AG04449 (cell line): ENCODE measurements at places on chromosomes 2 and 18.
A peak's percentile ranks its signal among the peaks of the same experiment; 100 is the strongest.

DNA sequence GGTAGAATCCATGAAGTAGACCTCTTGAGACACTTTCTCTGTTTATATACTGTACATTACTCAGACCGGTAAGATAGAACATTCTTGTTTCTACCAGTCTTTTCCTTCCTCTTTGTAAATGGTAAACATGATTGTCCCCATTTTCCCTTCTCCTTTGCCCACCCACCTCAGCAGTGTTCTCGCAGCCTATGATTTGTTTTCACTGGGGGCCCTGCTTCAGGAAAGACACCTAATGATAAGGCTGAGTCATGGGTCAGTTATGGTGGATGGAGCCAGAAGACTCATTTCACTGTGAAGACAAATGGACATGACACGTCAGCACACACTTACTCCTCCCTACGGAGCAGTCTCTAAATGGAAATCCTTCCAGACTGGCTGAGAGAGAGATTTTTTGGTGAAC lies 23.7 kb downstream of the CENPO start:
- DNase-seq: peak; percentile 67

DNA sequence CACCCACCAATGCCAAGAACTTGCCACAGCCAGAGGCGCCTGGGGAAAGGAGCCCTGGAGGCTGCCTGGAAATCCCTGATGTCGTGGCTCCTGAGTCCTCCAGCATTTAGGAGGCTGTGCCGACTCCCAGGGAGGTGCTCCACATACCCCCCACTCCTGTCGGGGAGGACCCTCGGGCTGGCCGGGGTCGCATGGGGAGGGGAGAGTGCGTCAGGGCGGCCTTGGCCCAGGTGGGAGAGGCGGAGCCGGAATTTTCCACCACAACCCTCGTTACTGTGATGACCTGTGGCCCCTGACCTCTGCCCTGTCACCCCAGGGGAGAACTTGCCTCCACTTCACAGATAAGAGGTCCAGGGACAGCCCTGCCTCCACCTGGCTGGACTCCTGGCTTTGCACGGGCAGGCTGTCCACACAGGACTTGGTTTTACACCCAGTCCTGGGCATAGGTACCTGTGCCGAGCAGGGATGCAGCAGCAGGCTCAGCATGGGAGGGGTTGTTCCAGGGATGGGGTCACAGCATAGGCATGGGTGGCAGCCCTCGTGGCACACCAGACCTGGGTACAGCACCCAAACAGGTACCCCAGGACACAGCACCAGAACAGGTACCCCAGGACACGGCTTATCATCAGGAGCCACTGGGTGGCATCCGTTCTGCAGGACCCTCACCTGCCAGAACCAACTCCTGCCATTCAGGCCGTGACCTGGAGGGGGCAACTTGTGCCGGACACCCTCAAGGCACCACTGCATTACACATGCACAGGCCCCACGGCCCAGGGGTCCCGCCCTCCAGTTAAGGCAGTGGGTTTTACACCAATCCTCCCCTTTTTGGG lies 12.3 kb upstream of the AGXT start:
- DNase-seq: no peak

GRCh38 chr2:228082571-228082970 lies 98.9 kb downstream of the SPHKAP start:
- no peak for DNase-seq

DNA sequence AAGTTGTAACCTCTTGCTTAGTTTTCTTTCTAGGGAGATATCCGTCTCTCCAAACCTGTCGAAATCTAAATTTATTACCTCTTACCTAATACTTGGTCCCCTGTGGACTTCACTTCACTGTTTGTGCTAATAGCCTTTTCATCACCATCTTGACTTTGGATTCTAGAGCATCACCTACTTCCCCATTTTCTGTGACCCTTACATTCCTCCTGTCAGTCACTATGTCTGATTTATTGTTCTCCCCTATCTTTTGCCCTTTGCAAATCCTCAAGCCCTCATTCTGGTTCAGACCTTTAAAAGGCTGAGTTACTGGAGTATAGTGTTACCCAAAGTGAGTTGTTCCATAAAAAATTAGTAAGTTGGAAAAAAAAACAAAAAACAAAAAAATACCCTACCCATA lies 7.5 kb downstream of the MYO1B start:
- no peak for DNase-seq

DNA sequence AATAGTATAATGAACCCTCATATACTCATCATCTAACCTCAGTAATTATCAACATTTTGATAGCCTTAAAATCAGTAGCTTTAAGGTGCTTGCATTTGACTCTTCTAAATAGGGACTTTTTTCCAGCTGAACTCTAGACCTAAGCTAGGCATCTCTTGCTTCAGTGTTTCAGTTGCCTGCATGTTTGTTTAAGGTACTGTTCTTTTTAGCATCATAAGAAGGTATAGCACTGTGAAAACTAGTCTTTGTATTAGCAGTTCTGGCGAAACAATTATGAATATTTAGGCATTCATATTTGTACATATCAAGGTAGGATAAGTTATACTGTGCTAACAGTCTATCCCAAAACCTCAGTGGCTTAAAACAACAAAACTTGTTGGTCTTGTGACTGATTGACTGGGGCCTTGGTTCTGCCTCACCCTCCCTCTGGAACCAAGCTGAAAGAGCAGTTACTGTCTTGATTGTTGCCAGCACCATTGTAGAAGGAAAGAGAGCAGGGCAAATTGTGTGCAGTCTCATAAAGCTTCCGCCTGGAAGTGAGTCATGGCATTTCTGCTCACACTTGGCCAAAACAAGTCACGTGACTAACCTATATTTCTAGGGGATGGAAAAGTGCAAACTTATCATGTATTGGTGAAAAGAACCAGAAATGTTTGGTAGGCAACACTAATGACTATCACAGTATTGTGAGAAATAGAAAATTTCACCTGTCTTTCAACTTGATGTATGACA lies 24.3 kb downstream of the GALNT1 start:
- no peak for DNase-seq
